A375 (cell line): ENCODE measurements at places on chromosomes 3 and 15. TPM values are rescaled to one million over a fixed set of nuclear protein-coding genes. Genes with fewer than 3 reads are reported as not detected.

Gene SLC6A11
- 0.04 TPM in 1 of 2 replicates, not detected in the other for total RNA-seq

Gene HRH1
- 5.1 and 5.7 TPM in 2 replicates for total RNA-seq

Gene THAP10
- 2.2 and 3.7 TPM in 2 replicates for total RNA-seq

Gene CD276
- total RNA-seq = 62.0 and 85.1 TPM in 2 replicates

Gene CCDC54
- not detected in 2 replicates for total RNA-seq

Gene EPHB1
- total RNA-seq = 1.6 and 3.0 TPM in 2 replicates

Gene RTP3
- 0.08 TPM in 1 of 2 replicates, not detected in the other for total RNA-seq

Gene CLCN2
- total RNA-seq = 14.2 and 16.4 TPM in 2 replicates

Gene TMEM40
- 0.08 TPM in 1 of 2 replicates, not detected in the other for total RNA-seq

Gene ASB14
- not detected in 2 replicates for total RNA-seq

Gene GRM2
- 0.04 and 1.0 TPM in 2 replicates for total RNA-seq

Gene NOX5
- total RNA-seq = 0.11 and 0.13 TPM in 2 replicates

Gene MED12L
- total RNA-seq = 0.64 and 1.5 TPM in 2 replicates

Gene TEX264
- total RNA-seq = 72.1 and 74.1 TPM in 2 replicates

Gene LRRIQ4
- not detected in 2 replicates for total RNA-seq

Gene CERS3
- not detected in 2 replicates for total RNA-seq

Gene CLDN11
- 0.19 TPM in 1 of 2 replicates, not detected in the other for total RNA-seq

Gene DHX30
- total RNA-seq = 166 and 170 TPM in 2 replicates

Gene ZPLD1
- 0.21 TPM in 1 of 2 replicates, not detected in the other for total RNA-seq

Gene KBTBD13
- total RNA-seq = not detected in 2 replicates

Gene RNU5B-1
- total RNA-seq = not detected in 2 replicates

Gene PLXNA1
- total RNA-seq = 23.2 and 24.7 TPM in 2 replicates

Gene HHATL
- total RNA-seq = not detected in 2 replicates
